Adrenal gland (tissue), 19 donors: ENCODE measurements at places on chromosomes 5 and 9. TPM values are rescaled to one million over a fixed set of nuclear protein-coding genes. Genes with fewer than 3 reads are reported as not detected.

The CENPK gene
- total RNA-seq = 2.6 TPM

The CSF1R gene
- 4.6 TPM for total RNA-seq

The GALNT10 gene
- total RNA-seq = 26.6 TPM

DNA sequence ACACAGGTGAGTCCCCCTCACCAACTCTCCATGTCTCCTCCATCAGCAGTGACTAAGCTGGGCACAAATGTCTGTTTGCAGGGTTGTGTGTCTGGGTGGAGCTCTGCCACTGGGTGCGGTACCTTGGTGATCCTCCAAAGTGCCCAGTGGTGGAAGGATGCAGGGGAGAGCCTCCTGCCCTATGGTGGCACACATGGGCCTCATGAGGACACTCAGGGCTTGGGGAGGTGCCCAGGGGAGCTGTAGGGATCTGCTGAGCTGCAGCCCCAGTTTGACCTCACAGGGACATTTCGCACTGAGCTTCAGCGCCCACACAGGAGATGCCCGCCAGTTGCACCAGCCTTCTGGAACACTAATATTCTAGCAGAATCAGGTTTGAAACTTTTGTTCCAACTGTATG lies 29.5 kb downstream of the S1PR3 start:
- DNase-seq = peak; percentile 58

The CDX1 gene
- not detected for total RNA-seq

DNA sequence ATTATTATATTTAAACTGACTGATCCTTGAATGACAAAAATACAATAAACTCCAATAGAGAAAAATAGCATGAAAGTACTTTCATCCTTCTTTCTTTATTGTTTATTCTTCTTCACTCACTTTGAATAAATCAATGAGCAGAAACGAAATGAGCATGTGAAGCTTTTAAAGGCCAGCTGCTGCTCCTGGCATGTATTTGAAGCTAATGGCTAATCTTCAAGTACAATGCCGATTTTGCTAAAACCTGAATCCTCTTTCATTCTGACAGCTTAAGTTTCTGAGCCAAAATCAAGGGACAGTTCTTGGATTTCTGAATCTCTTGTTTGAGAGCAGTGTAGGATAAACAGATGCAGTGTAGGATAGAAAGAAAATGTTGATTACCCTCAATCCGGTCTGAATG lies 237.3 kb downstream of the CDH10 start:
- DNase-seq = no peak

- DNase-seq = peak; percentile 62
Measured at GRCh38 chr9:33924978-33925797, 108.2 kb downstream of the UBE2R2 start.

GRCh38 chr9:126113176-126113575 lies 213.5 kb upstream of the MVB12B start:
- no peak for DNase-seq

DNA sequence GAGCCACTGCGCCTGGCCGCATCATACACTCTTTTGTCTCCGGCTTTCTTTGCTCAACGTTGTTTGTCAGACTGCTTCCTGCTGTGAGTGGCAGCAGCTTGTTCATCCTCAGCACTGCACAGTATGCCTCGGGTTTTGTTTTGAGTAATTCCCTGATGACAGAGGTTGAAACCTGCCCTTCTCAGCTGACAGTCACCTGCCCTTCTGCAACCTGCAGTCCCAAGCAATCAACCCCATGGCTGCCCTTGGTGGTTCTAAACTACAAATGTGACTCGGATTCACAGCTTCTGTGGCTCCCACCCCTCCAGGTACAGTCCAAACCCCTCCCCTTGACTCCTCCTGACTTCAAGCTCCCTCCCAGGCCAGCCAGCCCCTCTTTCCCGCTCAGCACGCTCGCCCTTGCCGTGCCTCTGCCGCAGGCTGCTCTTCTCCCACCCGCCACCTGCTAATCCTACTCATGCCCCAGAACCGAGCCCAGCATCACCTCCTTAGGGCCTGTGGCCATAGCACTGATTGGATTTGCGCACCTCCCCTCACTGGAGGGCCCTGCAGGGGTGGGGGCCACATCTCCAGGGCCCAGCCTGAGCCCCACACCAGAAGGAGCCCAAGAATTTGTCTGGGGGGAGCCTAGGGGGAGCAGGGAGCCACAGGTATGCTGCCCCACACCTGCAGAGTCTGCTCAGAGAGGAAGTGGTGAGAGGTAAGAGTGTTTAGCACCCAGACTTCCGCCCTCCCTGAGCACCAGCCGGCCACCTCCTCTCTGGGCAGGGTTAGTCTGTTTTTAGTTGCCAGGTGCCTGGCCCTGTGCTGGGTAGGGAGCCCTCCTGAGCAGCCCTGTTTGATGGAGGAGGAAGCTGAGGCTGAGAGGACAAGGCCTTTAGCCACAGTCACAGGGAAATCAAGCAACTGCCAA lies 10.1 kb downstream of the EEIG1 start:
- no peak for DNase-seq

DNA sequence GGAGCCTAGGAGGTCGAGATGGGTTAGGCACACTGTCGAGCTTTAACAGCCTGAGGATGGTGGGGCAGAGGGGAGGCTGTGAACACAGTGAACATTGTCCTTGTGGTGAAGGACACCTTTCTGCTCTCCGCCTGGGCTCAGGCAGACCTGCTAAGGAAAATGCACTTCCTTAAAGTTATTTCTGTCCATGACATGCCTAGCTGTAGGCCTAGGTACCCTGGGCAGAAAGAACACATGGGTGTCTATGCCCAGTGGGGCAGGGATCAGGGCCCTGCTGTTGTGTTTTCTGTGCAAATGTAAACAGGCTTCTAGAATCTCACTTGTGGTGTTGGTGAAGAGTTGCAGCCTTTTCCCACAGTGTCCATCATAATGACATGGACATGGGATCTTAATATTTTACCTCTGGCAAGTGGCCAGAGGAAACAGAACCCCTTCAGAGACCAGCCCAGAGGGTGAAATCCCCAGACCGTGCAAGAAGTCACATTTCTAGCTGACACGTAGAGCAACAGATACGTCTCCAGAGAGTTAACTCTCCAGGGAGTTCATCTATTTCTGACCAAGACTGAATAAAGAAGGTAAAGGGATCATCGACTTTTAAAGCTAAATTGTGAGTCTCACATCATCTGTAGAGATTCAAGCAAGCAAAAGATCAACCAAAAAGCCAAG lies 79.2 kb downstream of the C9orf152 start:
- DNase-seq = no peak

GRCh38 chr5:177269976-177270375 lies 33.5 kb downstream of the RAB24 start:
- no peak for DNase-seq

The NUTM2F gene
- not detected for total RNA-seq

The DMRT3 gene
- total RNA-seq = not detected

The CDK7 gene
- 31.4 TPM for total RNA-seq

The AQP7 gene
- not detected for total RNA-seq

The HSPB3 gene
- not detected for total RNA-seq

The SLU7 gene
- 44.0 TPM for total RNA-seq

DNA sequence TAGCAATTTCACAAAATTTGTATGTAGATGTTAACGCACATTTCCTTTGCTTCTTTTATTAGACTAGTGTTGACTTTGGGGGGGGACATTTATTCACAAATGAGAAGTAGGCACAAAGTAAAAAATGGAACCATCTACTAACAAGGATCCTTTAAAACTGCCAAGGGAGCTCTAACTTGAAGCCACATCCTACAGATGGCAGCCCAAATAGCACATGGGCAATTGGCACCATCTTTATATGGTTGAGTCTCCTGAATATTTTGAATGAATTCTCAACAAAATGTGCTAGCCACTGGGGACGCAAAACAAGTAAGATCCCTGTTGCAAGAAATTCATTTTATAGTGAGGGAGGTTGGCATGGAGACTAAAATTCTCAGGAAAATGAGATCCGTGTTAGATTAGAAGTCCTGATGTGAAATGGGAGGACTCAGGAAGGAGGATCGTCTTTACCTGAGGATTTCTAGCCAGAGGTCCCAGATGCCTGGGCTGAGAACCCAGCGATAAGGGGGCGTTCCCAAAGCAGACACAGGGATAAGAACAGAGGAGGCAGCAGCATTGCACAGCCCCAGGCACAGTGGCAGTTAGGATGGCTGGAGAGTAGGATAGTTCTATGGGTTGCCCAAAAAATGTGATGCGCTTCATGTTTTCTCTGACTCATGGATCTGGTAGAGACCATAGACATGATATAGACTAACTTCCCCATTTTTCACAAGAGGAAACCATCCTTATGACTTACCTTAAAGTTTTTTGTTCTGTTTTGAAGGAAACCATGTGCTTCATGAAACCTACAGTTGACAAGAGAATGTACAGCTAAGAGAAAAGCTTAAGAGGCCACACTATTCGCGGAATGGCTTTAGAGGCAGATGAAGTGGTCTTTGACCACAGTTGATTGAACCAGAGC lies 37.4 kb downstream of the C9orf152 start:
- peak; percentile 42 for DNase-seq

The ZFP62 gene
- 11.1 TPM for total RNA-seq

The IFNB1 gene
- total RNA-seq = not detected

DNA sequence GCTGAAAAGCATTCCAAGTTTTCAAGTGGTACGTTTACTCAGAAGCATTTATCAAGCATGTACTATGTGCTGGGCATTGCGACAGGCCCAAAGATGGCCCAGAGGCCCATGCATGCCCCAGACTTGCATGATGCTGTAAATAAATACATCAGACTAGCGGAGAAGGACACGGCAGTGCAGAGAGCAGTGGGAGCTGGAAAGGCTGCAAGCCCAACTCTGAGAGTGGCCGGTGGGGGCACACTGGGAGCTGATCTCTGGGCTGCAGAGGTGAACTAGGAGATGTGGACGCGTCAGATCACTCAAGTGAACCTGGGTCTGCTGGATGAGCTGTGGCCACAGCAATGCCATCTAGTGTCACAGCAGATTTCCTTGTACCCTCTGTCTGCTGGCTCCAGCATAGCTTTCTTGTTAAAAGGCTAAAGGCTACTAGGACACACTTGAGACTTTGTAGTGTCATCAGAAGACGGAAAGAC lies 246.9 kb downstream of the FANCC start:
- DNase-seq = no peak

The XRCC4 gene
- 5.2 TPM for total RNA-seq

The TMEM232 gene
- 6.1 TPM for total RNA-seq
